ENCODE measurements at places on chromosomes 7 and 10.

GRCh38 chr7:19587291-19587690 lies 121.5 kb downstream of the POLR1F start:
- no peak for DNase-seq

DNA sequence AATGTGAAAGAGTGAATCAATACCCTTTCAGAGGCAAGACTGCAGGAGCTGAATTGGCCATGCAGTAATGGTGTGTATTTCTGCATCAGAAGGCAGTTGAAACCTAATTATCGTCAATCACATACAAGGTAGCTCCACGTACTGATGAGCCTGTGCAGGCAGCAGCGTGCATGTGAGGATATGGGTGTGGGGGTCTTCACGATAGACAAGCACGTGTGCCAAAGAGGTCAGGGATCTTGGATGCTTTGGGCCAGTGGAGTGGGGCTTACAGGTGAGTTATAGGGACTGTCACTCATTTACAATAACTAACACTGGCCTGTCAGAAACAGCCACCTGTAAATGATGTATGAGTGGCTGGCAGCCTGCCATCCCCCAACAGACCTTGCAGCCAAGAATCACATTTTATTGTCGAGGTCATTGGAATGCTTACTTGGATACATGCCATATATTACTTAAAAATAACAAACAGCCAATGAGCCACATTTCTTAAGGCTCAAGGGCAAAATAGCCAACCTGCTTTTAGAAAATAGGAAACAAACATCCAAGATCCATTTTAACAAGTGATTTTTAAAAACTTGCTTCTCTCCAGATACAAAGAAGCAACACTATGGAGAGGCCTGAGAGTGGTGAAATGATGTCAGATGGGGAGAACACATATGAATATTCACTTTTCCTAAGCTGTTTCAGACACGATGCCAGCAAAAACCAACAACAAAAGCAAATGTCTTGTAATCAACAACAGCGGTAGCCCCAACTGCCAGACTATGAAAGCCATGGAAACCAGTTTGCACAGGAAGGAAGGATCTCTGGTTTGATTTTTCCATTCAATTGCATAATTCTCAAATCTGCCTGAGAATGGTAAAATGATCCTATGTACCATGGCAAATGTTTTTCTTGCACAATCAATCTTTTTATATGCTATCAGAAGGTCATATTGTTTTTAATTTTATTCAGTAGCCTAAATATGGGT lies 210.7 kb downstream of the SKAP2 start:
- DNase-seq, result no peak

DNA sequence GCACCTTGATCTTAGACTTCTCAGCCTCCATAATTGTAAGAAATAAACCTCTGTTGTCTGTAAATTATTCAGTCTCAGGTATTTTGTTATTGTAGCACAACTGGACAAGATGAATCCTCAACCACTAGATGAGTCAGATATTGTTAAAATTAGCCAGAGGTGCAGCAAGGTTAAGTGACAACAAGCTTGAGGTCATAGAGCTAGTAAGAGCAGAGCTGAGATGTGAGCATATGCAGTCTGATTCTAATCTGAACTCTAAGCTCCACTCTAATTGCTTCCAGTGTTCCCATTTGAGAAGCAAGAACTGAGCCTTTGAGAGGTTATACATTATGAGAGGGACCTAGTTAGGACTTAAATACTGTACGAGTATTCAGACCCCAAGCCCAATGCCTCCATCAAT lies 93.1 kb downstream of the FZD1 start:
- DNase-seq, result no peak

GRCh38 chr10:124244256-124244877 lies 151.0 kb upstream of the CHST15 start:
- DNase-seq, result no peak

DNA sequence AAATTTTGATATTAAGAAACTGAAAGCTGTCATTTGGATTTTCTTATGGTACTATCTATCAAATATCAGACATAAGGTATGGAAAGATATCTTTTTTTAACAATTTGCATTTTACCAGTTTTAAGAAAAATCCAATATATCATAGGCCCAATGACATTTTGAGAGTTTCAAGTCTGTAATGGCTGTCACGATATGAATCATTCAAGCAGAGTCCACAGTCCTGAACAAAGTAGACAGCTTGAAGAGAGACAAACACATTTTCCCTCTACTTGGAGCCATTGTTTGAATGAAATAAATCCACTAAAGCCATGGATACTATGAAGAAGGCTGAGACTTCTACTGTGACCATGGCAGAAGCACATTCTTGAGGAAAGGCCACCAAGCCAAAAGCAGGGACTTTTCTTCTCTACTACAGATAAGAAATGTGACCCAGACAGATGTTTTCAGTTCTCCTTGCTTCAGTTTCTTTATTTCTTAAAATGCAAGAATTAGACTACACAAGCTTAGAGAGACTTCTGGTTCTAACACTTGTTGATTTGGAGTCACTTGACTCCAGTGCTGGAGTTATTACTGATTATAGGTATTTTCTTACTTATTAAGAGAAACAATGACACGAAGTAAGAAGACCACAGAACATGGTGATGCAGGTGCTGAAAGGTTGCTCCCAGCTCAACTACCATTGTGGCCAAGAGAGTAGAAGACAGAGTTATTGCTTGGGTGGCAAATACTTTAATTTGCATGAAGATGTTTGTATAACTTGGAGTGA lies 429.1 kb downstream of the KIF20B start:
- DNase-seq, result no peak

DNA sequence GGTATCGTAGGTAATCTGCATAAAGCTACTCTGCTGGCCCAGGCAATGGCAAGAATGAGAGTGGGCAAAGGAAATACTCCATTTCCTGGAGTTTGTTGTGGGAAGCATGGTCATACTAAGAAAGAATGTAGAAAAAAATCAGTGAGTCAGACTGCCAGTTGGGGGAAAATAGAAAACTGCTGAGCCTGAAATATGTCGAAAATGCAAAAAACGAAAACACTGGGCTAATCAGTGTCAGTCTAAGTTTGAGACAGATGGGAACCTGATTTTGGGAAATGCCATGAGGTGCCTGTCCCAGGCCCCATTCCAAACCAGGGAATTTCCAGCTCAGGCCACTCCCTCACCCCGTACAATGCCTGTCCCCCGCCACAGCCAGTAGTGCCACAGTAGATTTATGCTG lies 150.0 kb downstream of the ZNF33B start:
- no peak for DNase-seq

GRCh38 chr10:13399236-13399635 lies 51.1 kb upstream of the SEPHS1 start:
- DNase-seq, result no peak

DNA sequence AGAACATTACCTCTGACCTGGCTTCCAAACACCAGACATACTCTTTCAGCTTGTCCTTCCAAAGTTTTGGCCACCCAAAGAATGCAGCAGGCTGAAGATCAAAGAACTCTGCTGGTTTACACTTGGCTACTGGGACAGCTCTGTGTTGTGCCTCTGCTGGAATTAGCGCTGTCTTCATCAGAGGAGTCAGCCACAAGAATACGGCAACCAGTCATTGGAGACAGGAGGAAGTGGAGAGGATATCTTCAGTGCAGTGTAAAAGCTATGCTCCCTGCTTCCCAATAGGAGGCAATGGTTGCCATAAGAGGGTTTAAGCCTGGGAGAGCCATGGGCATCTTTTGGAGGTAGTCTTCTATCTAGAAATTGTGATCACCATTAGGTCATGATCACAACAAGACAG lies 126.7 kb upstream of the WNT16 start:
- DNase-seq, result no peak

DNA sequence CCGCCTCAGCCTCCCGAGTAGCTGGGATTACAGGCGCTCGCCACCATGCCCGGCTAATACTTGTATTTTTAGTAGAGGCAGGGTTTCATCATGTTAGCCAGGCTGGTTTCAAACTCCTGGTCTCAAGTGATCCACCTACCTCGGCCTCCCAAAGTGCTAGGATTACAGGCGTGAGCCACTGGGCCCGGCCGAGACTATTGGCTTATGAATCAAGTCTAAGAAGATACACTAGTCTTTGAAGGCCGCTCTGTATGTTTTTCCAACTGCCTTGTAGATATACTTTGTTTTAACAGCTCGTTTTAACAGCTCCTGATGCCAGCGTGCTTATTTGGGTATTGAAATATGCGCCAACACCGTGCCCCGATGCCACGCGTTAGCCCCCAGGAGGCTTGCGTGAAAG lies 136.4 kb upstream of the SH2B2 start:
- DNase-seq, result no peak

GRCh38 chr7:73742338-73742752 lies 3.7 kb upstream of the ABHD11 start:
- no peak for DNase-seq

GRCh38 chr7:36763132-36763816 lies 39.0 kb upstream of the AOAH start:
- DNase-seq, result no peak

- no peak for DNase-seq
Observed at GRCh38 chr7:1742555-1743303, 72.7 kb downstream of the ELFN1 start.

DNA sequence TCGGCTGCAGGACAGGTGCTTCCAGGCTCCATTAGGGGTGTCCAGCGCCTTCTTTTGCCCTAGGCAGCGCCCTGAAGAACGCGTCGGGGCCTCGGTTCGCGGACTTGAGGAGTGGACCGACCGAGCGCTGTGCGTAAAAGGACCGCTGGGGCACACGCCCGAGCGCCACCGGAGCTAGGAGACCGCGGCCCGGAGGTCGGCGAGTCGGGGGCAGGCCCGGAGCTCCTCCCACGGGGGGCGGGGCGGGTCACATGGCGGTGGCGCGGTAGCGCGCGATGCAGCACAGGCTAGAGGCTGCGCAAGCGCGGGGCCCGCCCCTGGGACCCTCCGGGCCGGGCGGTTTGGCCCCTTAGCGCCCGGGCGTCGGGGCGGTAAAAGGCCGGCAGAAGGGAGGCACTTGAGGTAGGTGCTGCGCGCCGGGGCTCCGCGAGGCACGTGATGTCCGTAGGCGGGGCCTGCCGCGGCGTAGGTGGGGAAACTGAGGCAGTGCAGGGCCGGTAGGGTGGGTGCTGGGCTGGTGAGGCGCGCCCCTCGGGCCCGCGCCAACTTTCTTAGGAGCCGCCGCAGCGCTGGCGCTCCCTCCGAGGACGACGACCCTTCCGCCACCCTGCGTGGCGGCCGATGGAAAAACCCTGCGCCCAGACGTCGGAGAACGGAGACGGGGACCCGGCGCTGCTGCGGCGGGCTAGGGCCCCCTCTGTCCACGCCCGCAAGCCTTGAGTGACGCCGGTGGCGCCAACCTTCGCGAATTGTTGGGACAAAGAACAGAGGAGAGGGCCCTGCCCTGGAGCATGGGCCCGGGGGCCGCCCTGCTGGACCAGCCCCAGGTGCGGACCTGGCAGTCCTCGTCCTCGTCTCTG lies at the start of gene PRXL2A:
Gene PRXL2A (plus strand): TSS at position 310 of the 860 bp plus-strand sequence. CDS start 11,917 bp downstream, outside the sequence.
- peak; percentile 34 for DNase-seq

- no peak for DNase-seq
Observed at GRCh38 chr10:113867904-113868303, 13.4 kb downstream of the NHLRC2 start.

GRCh38 chr10:100738055-100738827 lies 7.1 kb upstream of the PAX2 start:
- no peak for DNase-seq

DNA sequence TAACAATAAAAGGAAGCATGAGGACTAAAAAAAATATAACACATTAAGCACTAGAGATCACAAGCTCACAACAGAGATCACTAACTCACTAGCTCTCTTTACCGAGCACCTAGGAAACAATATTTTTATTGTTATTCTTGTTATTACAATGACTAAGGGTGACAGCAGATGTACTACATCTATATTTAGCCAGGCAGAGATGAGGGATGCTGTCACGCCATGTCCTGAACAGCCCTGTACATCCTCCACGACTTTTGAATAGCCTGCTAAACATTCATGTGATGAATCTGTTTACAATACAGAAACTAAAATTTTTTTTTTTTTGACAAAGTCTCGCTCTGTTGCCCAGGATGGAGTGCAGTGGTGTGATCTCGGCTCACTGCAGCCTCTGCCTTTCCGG lies 22.7 kb downstream of the FAM133B start:
- no peak for DNase-seq

DNA sequence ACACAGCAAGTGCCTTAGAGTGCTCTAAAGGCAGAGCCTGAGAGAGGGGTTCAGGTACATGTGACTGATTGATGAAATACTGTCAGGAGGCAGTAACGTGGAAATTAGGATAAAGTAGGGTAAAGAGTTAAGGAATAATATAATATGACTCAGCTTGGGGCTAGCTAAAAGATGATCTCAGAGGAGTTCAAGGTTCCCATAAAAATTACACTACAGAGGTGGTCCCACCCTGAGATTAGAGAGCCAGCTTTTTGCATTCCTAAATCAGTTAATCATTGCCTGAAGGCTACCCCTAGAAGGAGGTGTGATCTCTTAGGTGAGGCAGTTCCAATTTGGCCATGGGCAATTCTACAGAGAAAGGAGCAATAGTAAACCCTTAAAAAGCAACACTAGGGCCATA lies 5.8 kb downstream of the LIPJ start:
- no peak for DNase-seq

- DNase-seq, result no peak
Observed at GRCh38 chr7:28433699-28434219, 21.4 kb downstream of the CREB5 start.

- DNase-seq, result no peak
Observed at GRCh38 chr7:7519528-7519927, 16.1 kb downstream of the COL28A1 start.

GRCh38 chr7:134302120-134302519 lies 14.6 kb downstream of the SLC35B4 start:
- DNase-seq, result no peak

DNA sequence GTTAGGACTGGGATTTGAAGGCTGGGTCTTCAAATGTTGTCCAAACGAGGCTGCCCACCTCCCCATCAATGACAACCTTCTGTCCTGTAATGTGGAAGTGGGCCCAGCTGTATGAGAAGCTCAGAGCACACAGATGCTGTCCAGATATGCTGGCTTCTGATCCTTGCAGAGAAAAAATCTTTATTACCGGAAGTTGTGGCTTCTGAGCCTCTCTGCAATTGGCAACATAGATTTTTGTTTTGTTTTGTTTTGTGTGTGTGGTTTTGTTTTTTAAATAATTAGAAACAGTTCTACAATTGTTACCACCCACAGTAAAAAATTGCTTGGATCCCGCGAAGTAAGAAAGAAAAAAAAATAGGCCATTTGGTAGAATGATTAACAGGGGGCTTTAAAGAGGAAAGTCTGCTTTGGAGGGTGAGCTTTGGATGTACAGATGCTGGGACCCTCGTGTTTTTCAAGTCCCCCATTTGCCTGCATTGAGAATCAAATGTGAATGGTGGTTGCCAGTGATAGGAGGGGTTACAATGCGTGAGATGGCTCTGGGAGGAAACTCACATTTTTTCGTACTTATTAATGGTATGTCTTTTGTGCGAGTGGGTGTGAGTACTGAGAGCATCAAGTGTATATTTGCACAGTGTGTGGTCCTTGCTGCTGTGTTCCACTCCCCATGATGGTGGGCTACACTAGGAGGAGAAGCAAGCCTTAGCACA lies 153.2 kb downstream of the TCF7L2 start:
- no peak for DNase-seq

DNA sequence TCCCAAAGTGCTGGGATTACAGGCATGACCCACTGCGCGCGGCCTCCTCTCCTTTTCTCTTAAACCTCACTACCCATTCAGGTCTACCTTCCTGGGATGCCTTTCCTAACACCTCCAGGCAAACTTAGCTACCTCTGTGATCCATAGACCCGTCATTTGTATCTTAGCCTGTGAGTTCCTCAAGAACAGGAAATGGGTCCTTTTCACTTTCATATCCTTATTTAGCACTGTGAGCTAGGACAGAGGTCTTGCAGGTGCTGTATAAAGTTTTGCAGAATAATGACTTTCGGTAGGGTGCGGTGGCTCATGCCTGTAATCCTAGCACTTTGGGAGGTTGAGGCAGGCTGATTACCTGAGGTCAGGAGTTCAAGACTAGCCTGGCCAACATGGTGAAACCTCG lies 215.7 kb downstream of the RELN start:
- no peak for DNase-seq

- DNase-seq, result no peak
Observed at GRCh38 chr7:122791959-122792545, 89.3 kb upstream of the RNF148 start.
